ENCODE measurements at places on chromosomes 3 and 15. TPM values are rescaled to one million over a fixed set of nuclear protein-coding genes. Genes with fewer than 3 reads are reported as not detected.

DNA sequence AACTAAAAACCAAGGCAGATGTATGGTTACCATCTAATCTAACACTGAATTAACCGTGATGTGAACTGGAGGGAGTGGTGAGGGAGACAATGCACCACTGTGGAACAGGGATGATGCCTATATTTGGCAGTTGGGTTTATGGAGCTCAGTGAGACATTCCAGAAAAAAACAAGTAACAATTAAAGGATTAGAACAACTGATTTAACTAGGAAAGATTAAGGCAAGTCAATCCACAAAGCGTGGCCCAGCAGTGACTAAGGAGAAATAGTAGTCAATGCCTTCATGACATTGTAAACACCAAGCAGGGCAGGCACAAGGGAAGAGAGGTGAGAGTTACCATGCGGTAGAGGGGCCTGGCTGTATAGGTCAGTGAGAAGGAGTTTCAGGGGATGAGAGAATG lies 38.1 kb downstream of the CHAC1 start:
- no peak for DNase-seq
- H3K27ac ChIP-seq, result no peak overlapping the region
- peaks cover 28% of the 10 kb centered on the region for H3K36me3 ChIP-seq
- H3K4me3 ChIP-seq, result no peak overlapping the region
- no peaks in the 10 kb centered on the region for H3K4me1 ChIP-seq

DNA sequence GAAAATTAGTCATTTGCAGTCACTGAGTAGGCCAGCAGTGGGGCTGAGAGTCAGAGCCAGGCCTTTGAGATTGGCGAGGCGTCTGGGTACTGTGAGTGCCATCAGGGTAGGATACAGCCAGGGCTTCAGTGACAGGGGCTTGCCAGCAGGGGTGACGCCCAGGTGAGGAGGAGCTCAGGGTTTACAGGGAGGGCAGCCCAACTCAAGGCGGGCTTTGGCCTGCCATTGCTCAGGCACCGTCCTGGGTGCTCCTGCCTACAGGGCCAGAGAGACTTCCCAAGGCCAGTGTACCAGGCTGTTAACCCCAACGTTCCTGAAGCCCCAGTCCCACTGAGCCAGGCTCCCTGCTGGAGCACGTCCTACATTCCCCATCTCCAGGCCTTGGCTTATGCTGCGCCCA lies 152.0 kb downstream of the FBLN2 start:
- no peak overlapping the region for H3K27ac ChIP-seq
- no peaks in the 10 kb centered on the region for H3K4me1 ChIP-seq
- H3K4me3 ChIP-seq, result no peak overlapping the region
- no peak for DNase-seq

GRCh38 chr15:32956006-32956405 lies 238.2 kb downstream of the GREM1 start:
- no peak for DNase-seq
- no peaks in the 10 kb centered on the region for H3K36me3 ChIP-seq
- H3K27me3 ChIP-seq, result no peaks in the 10 kb centered on the region
- no peaks in the 10 kb centered on the region for H3K4me1 ChIP-seq
- H3K27ac ChIP-seq, result no peak overlapping the region

DNA sequence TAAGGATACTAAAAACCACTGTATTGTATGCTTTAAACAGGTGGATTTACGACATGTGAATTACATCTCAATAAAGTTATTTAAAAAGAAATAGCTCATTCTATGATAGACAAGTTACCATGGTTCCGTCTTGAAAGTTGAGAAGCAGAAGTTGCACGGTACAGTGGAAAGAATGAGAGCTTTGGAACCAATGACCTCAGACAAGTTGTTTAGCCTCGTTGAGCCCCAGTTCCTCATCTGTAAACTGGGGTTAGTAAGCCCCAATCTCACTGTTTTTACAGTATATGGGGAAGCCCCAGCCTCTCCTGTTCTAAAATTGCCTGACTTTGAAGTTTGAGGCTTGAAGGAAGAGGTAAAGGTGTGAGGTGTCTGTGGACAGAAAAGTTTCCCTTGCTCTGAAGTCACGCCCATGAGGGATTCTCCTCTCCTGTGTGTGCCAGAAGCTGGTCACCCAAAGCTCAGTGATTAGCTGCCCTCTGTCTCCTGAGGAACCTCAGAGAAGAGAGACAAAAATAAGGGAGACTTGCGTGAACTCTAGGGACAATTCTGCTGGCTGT lies 10.0 kb downstream of the CRYGS start:
- H3K27me3 ChIP-seq, result no peaks in the 10 kb centered on the region
- H3K4me1 ChIP-seq, result no peaks in the 10 kb centered on the region
- no peak overlapping the region for H3K4me3 ChIP-seq
- H3K36me3 ChIP-seq, result no peaks in the 10 kb centered on the region

GRCh38 chr3:156014489-156014888 lies 105.9 kb upstream of the KCNAB1 start:
- no peak overlapping the region for H3K27ac ChIP-seq
- no peak for DNase-seq
- no peak overlapping the region for H3K4me3 ChIP-seq
- H3K36me3 ChIP-seq, result no peaks in the 10 kb centered on the region
- no peaks in the 10 kb centered on the region for H3K4me1 ChIP-seq
- H3K27me3 ChIP-seq, result no peaks in the 10 kb centered on the region

Gene GHRL
- total RNA-seq, result 2.4 TPM

GRCh38 chr3:113166719-113167492 lies 44.5 kb upstream of the BOC start:
- no peak overlapping the region for H3K27ac ChIP-seq
- no peak for DNase-seq
- no peaks in the 10 kb centered on the region for H3K36me3 ChIP-seq
- H3K4me3 ChIP-seq, result no peak overlapping the region

DNA sequence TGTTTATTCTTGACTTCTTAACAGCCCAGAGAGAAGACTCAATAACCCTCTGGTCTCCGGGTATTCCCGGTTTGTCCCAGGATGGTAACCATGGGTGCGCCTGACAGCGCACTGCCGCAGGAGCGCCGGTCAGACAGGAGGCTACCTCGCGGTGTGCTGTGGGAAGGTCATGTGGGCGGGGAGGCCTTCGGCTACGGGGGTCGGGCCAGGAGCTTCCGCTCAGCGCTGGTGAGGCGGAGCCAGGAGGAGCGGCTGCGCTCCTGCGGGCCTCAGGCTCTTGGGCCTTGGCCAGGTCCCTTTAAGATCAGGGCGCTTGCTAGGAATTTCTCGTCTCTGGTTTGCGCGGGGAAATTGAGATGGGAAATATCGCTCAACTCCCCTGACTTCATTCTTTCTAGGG lies 182.3 kb upstream of the NDN start:
- no peaks in the 10 kb centered on the region for H3K36me3 ChIP-seq
- H3K27ac ChIP-seq, result no peak overlapping the region
- H3K4me3 ChIP-seq, result no peak overlapping the region
- peak; percentile 52 for DNase-seq
- H3K4me1 ChIP-seq, result no peaks in the 10 kb centered on the region

DNA sequence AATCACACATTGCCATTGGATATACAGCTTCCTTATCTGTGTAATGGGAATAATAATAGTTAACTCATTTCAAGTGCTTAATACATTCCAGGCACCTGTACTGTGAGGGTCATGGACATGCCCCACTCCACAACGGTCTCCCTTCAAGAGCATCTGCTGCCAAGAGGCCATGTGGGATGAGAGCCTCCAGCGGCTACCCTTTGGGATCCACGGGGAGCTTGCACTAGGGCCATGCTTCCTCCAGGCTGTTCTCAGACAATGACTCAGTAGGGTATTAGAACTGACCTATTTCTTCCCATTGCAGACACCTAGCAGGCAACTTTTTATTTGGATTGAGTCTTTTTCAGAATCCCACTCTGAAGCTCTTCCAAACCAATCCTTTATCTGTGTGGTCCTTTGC lies 1078.9 kb downstream of the TUSC7 start:
- peaks cover 2% of the 10 kb centered on the region for H3K4me1 ChIP-seq
- H3K36me3 ChIP-seq, result no peaks in the 10 kb centered on the region
- no peaks in the 10 kb centered on the region for H3K27me3 ChIP-seq
- H3K27ac ChIP-seq, result no peak overlapping the region
- no peak overlapping the region for H3K4me3 ChIP-seq

DNA sequence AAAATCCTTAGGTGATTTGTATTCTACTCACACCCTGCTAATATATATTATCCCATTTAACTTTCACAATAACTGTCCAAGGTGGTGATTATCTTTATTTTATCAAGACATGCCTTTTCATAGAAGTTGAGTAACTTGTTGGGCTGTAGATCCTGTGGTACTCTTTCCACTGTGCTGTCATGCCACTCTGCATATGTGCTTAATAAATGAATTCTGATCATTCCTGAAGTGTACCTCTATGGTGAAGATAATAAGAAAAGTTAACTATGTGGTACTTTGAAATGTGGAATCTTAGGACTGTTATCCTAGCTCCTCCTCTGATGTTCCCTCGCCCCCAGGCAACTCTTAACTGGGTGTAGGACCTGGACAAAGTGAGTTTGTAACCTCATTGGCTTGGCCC lies 5.2 kb downstream of the SNRK start:
- H3K4me1 ChIP-seq, result peaks cover 87% of the 10 kb centered on the region
- no peak overlapping the region for H3K4me3 ChIP-seq
- H3K27ac ChIP-seq, result peak overlapping the region; percentile 49
- no peaks in the 10 kb centered on the region for H3K27me3 ChIP-seq

DNA sequence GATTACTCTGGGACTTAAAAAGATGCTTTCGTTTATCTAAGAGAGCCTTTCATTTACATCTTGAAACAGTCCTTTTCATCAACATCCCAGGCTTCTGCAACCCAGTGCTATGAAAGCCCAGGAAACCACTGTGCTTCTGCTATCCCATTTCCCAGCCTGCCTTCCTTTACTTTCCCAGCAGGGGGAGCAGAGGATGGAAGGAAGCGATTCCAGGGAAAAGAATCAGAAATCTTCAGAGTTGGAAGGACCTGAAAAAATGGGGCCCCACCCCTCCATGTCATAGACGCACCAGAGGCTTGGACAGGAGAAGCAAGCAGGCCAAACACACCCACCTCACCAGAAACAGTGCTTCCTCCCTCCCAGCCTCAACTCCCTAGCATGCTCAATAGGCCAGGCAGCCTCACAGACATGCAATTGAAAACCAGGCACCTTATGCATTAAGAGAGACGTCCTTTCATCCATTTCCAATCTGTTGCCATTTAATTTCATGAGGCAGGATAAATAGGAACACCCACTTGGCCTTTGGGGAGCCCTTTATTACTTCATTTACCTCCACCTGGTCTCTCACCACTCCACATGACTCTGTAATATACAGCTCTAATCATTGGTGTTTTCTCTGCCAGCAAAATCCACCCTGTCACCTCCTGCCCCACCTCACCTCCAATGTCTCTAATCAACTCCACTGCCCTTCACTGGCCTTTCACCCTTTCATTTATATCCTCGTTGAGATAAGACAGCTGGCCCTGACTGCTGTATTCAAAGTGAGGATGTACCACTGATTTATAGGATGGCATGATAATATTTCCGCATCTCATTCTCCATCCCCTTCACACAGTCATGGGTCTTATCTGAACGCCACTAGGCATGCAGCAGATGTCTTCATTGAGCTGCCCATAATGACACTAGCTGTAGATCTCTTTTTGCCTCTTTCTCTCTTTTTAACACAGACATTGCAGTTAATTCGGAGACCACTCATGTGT lies 583.9 kb downstream of the NTRK3 start:
- H3K36me3 ChIP-seq, result no peaks in the 10 kb centered on the region
- no peaks in the 10 kb centered on the region for H3K4me1 ChIP-seq
- DNase-seq, result no peak
- no peak overlapping the region for H3K4me3 ChIP-seq
- H3K27me3 ChIP-seq, result no peaks in the 10 kb centered on the region

DNA sequence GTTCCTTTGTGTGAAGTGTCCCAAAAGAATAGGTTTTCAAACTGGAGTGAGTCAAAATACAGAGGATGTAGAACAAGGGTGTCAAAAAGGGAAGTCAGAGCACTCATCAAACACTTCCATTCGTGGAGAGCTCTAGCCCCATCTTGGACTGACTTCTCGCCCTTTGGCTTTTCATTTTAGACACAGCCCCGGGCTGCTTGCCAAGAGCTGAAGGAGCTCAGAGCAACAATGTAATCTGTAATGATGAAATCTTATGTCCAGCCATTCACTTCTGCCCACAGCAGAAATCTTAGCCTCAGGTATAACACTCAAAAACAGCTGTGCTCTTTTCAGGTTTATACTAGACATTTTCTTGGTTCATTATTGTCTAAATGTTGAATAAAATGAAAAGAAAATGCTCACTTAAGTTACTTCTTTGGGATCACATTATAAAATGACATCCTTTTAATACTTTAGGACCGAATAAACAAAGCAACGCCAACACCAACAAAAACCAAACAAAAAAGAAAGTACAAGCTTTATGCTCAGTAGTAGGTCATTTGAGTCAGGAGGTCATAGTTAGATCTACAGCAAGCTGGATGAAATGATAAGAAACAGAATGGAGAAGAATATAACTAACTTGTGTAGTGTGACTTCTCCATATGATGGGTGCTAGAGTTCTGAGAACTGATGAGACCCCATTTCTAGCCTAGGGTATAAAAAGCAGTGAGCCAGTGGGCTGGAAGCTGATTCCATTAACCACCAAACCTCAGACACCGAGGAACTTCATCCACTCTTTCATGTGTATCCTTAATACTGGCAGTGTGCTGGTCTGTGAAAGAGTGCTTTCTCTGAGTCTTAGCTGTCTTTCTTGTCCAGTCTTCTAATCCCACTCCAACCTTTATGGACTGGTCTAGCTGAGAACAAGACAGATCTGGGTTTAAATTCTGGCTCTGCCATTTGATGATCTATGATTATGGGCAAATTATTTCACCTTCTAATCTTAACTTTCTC lies 131.8 kb upstream of the SLC7A14 start:
- DNase-seq, result peak; percentile 56
- no peaks in the 10 kb centered on the region for H3K4me1 ChIP-seq
- no peak overlapping the region for H3K4me3 ChIP-seq
- no peaks in the 10 kb centered on the region for H3K36me3 ChIP-seq
- H3K27ac ChIP-seq, result no peak overlapping the region

Gene SLC2A2
- total RNA-seq, result not detected

DNA sequence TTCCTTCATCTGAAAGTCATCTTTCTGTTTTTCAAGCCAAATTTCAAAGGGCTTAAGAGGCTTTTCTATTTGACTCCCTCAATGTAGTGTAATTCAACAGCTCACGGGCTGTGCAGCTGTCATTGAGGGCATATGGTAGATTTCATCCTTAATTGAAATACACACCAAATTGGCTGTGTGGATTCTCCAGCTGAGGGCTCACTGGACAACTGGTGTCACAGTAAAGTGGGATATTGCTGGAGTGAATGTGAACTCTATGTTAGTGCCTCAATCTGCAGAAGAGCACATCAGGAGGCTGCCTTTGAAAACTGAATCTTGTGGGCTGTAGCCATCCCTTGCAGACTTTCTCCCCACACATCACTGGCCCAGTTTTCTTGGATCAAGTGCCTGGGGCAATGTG lies 120.1 kb downstream of the GALK2 start:
- no peaks in the 10 kb centered on the region for H3K27me3 ChIP-seq
- no peaks in the 10 kb centered on the region for H3K4me1 ChIP-seq
- H3K27ac ChIP-seq, result no peak overlapping the region
- no peak for DNase-seq
- H3K36me3 ChIP-seq, result no peaks in the 10 kb centered on the region
- H3K4me3 ChIP-seq, result no peak overlapping the region
